ENCODE measurements at places on chromosomes 13 and 19. TPM values are rescaled to one million over a fixed set of nuclear protein-coding genes. Genes with fewer than 3 reads are reported as not detected.

- no peak for DNase-seq
Measured at GRCh38 chr13:41284512-41285288, 21.3 kb upstream of the MTRF1 start.

DNA sequence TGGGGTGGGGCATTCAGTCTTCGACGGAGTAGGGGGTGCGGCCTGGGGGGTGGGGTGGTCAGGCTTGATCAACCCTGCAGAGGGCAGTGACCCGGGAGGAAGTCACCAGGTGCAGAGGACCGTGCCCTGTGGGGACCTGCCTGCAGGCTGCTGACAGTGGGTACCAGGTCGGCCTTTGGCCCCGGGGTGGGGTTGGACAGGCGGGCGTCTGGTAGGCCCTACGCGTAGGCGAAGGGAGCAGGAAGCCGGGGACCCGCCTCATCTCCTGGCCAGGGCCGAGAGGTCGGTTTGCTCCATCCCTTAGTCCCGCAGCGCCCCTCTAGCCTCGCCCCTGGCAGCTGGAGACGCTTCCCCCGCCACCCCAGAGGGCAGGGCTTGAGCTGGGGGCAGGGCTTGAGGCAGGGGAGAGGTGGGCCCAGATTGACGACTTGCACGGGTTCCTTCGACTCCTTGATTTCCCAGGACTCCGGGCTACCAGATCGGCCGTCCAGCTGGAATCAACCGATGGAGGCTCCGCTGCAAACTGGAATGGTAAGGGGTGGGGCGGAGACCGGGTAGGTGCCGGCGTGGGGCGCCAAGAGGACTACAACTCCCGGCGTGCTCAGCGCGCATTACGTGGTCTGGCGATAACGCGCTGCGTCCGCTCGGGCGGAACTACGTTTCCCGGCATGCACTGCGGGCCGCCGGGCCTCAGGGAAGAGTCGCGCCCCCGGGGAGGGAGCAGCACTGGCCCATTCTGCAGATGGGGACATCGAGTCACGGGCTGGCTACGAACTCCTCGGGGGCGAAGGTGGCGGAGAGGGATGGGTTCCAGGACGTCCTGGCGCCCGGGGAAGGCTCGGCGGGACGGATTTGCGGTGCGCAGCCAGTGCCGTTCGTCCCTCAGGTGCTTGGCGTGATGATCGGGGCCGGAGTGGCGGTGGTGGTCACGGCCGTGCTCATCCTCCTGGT lies at the start of gene PNPLA6:
Gene PNPLA6 (plus strand): TSS at position 671 of the 951 bp plus-strand sequence. CDS start 72 bp downstream, at position 743.
- DNase-seq = peak; percentile 97

DNA sequence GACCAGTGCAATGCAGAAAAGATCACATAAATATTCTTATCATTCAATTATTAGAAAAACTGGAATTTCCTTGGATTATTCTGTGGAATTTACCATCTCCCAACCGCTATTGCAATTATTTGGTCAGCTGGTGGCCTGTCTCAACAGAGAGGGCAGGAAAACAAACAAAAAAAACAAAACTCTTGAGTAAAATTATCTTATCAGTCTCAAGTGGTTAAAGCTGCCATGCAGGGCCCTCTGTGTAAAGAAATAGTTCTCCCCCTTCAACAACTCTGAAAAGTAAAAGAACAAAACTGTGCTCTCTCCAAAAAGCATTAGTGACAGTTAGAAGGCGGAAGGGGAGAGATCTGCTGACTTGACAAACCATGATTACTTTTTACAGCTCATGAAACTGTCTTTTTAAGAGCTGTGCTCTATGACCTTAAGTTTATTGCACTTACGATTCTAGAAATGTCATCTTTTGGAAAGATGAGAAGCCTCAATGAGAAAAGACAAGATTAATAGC lies 152.3 kb downstream of the DLEU7 start:
- peak; percentile 61 for DNase-seq

DNA sequence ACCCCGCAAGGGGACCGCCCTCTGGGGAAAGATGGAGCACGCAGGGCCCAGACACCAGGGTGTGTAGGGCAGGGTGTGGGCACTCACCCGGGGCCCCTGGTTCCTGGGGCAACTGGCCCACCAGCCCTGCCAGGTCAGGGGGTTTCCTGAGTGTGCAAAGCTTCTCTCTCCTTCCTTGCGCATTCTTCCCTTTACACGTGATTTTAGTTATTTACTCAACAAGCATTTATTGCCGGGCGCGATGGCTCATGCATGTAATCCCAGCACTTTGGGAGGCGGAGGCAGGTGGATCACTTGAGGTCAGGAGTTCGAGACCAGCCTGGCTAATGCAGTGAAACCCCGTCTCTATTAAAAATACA lies 20.4 kb downstream of the PRR36 start:
- no peak for DNase-seq

GRCh38 chr13:35039012-35039411 lies 96.9 kb downstream of the NBEA start:
- DNase-seq = no peak

DNA sequence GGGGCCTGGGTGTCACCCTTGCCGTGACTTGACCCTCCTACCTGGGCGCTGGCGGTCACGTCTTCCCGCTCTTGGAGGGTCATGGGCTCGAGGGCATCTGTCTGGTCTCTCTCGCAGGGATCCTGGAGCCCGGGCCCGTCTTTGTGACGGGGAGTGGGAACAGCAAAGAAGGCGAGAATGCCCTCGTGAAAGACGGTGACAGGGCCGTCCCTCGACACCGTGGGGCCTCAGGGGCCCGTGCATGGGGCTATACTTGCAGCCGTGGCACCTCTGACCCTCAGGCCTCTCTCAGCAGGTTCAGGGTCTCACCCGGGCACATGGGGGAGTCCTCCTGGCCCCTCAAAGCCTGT lies 20.9 kb upstream of the MATK start:
- no peak for DNase-seq

- no peak for DNase-seq
Measured at GRCh38 chr13:68872338-68872737, 1235.3 kb upstream of the ATXN8OS start.

- peak; percentile 53 for DNase-seq
Measured at GRCh38 chr19:4352701-4353121, 9.3 kb downstream of the MPND start.

DNA sequence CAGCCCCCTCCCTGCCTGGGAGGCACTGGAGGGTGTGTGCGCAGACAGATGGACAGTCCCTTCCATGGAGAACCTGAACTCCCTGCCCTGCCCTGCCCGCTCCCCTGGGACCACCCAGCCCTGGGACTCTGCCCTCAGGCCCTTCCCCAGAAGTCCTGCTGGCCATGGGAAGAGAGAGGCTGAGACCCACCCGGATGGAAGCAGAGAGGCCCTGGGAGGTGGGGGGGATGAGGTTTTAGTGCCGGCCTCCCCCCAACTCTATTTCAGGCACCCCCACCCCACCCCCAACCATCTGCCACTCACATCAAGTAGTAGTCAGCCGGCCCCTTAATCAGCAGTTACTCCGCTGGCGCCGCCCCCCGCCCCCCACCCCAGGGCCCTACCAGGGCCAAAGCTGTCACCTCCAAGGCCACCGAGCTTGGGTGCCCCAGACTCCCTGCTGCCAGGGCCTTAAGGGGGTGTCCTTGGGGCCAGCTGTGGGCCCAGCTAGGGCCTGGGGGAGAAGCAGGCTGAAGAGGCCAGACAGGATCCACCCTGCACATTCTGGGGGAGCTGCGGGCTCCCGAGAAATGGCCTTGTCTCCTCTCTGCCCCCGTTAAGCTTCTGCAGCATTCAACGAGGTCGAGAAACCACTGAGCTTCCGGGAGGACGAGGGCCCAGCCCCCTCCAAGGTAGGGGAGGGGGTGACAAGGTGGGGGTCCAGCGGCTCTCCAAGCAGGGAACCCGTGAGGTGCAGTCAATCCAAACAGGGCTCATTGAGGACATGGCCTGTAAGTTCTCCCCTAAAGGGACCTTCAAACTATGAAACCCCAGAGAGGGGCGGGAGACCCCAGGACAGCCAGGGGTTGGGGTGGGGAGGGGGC lies 17.4 kb downstream of the NMRK2 start:
- no peak for DNase-seq

GRCh38 chr19:47512183-47512947 lies 2.5 kb downstream of the NAPA start:
- no peak for DNase-seq

DNA sequence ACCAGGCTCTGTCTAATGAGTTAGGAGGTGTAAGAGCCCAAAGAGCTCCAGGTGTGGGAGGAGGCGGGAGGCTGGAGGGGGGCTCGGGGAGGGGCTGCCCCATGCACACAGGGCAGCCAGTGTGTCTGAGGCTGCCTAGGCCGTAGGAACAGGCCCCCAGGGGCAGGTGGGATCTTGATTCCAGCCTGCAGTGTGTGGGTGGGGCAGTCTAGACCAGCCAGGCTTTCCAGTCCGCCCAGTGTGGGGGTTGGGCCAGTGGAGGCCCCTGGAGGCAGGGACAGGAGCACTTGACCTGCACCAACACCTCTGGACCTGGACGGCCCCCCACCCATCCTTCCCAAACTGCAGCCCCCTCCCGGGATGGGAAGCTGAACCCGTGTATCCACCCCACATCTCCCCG lies 5.4 kb upstream of the CAMSAP3 start:
- DNase-seq = peak; percentile 22

DNA sequence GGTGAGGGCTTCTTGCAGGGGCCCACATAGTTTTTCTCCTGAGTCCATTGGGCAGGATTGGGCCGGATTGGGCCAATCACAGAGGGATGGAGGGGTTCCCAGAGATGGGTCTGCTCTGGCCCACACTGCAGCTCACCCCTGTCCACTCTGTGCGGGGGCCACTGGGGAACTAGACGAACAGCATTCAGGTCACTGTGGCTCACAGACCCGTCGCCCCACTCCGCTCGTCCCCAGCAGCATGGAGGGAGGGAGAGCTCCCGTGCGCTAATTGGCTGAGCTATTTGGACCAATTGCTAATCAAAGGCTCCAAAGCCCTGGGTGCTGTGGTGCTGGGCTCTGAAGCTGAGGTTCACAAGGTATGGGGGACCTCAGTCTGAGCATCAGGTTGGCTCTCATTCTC lies 11.3 kb downstream of the NACC1 start:
- DNase-seq = no peak

- no peak for DNase-seq
Measured at GRCh38 chr13:113119822-113120189, 2.8 kb upstream of the F10 start.

DNA sequence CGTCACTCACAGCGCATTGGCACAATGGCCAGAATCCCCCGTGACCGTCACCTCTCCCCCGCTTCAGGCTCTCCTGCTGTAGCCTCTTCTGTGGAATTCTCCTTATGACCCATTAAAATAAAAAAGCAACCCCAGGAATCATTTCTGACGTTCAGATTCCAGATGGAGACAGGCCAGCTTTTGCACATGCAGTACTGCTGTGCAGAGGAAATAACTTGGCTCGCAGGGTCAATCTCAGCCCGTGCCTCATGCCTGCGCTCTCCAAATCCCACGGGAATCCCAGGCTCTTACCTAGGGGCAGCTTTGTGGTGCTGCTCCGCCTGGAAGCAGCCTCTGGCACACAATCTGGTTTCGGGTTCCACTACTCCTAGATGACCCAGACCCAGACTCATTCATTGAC lies 32.7 kb upstream of the SOX1 start:
- no peak for DNase-seq

DNA sequence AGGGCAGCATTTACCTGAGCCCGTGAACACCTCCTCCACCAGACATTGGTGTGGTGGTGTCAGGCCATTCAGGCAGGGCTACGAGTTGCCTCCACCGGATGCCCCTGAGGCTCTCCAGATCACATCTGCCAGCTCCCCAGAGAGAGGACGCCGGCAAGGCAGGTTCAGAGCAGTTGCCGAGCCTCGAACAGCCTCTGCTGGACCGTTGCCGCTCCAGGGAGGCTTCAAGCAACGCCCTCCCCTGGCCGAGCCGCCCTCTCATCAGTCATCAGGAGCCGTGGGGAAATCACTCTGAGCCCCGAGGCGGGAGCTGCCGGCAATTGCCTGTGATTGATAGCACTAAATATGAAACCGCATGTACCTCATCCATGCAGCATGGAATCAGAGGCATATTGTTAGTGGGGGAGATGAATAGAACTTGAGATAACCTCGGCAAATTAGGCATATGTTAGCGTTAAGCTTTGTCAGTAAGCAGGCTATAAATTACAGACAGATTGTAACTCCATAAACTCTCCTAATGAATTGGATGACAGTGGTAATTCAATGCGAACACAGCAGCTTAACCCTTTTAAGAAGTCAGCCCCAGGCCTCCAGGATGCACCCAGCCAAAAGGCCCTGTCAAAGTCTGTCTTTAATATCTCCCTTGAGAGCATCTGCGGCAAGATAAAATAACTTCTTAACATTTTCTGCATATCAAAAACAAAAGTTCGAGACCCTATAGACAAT lies 29.8 kb upstream of the SPACA7 start:
- DNase-seq = no peak

DNA sequence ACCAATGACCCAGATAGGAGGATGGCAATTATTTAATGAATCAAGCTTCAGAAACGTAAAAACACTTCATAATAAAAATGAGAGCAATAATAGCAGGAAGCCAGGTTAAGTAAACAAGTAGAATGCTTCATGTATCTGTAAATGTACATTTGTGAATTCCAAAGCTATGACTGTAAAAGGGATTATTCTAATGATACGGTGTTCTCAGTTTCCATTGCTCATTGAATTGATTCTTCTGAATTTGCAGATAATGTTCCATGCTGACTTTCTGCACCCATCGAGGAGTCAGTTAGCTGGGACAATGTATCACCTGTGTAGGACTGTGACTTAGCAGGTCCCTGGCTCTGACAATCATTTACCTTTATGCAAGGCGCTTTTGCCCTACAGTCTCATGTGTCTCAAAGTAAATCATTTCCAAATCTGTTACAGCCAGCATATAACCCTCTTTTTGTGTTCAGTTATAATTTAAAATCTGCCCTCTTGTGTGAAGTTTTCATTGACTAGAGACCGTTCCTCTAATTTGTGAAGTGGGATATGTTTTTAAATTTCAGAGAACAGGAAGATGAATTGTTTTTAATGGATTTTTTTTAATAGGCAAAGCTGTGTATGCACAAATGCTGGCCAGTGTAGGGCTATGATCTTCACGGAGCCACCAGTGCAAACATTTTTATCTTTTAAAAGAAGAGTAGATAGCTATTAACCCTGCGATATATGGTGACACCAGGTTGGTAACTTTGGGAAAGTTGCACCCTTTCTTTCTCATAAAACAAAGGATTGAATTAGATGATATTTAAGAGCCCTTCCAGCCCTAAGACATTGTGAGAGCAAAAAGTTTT lies 267.1 kb downstream of the KLF5 start:
- DNase-seq = no peak

The ZNF579 gene
- 1.4 TPM for total RNA-seq

The EID2B gene
- total RNA-seq = 11.3 TPM

The SCEL gene
- total RNA-seq = 30.6 TPM

The ZNF880 gene
- 52.2 TPM for total RNA-seq

The EDDM13 gene
- total RNA-seq = not detected

The CGB8 gene
- total RNA-seq = not detected

Data from umbilical cord (tissue), 2 donors.